ENCODE measurements at places on chromosomes 16 and 17.

GRCh38 chr17:57867126-57867525, 17.3 kb upstream of the MRPS23 start:
- no peak for DNase-seq

DNA sequence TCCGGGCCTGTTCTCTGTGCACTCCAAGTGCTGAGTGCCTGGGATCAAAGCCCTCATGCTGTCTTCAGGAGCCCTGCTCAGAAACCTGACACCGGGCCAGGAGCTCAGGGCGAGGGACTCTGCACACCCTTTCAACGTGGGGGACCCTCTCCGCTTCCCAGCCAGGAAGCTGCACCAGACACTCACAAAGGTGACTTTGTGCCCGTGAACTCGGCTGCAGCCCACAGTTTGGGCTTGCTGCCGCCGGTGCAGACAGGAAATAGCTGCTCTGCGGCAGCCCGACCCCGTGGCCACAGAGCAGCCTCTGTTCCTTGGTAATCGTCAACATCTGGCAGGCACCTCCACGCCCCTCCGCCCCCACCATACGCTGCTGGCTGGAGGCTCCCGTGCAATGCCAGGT, 93.4 kb upstream of the METRNL start:
- DNase-seq, result peak; percentile 41

- peak; percentile 65 for DNase-seq
These were observed at the start of gene MAF for GRCh38 chr16:79600638-79601091. TSS of gene MAF (minus strand) at chr16:79600737. CDS start at chr16:79599902, 835 bp downstream.

DNA sequence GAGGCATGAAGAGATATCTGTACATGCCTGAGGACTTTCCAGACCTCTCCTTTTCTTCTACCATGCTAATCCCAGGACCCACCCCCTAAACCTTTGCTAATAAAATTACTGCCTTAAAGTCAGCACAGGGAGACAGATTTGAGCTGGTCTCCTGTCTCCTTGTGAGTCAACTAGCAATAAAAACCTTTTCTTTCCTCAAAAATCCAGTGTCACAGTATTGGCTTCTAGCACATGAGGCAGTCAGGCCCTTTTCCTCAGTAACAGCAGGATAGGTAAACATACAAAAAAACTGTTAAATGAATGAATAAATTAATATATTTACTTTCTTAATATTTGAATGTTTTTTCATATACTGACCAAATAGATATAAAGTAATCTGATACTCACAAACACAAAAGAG, 41.3 kb downstream of the ABCA10 start:
- no peak for DNase-seq

DNA sequence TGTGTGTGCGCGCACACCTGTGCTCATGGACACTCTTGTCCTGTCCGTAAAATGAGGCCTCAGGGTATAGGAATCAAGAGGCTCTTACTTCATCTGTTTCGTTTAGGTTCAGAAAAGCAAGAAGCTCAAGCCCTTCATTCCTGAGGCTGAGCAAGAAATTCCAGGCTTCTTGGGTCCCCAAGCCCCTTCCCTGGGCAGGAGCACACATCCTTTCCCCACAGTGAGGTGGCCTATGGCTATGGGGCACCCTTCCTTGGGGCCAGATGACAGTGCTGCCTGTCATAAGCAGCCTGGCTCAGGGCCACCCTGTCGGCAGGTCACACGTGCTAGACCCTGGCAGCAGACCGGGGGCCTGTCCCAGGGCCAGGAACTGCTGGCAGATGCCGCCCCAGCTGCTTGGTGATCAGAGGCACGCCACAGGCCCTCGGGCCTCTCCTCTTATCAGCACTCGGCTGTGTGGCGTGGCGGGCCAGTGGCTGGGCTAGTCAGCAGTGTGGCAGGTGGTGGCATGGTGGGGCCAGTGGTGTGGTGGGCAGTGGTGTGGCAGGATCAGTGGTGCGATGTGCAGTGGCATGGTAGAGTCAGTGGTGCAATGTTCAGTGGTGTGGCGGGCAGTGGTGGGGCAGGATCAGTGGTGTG, 50.2 kb downstream of the NKD1 start:
- DNase-seq, result no peak

- peak; percentile 45 for DNase-seq
These were observed 33.9 kb downstream of the BAHCC1 start for GRCh38 chr17:81428948-81429774.

DNA sequence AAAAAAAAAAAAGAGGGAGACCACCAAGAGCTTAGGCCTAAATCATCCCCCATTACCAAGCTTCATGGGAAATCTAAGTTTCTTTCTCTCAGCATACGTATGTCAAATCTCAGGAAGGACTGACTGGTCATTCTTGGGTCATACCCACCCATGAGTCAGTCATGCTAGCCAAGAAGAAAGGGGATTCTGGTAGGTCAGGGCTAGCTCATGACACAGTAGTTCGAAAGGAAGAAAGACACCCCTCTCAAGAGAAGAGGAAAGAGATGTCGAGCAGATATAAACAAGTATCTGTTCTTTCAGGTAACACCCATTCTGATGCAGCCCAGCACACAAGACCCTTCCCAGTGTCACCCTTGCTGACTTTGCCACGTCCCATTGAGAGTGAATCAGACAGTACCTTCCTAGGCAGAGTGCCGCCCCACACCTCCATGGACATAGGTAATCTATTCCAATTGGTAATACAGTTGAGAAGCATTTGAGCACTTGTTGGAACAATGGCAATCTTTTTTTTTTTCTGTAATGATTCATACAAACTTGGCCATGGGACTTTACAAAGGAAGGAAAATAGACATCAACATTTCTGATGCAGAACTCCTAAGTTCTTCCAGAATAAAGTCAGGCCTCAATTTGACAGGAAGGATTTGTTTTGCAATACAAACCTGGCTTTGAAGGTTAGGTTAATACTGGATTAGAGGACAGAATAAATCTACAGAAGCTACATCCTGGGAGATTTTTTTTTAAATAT, 38.2 kb downstream of the COPRS start:
- no peak for DNase-seq

DNA sequence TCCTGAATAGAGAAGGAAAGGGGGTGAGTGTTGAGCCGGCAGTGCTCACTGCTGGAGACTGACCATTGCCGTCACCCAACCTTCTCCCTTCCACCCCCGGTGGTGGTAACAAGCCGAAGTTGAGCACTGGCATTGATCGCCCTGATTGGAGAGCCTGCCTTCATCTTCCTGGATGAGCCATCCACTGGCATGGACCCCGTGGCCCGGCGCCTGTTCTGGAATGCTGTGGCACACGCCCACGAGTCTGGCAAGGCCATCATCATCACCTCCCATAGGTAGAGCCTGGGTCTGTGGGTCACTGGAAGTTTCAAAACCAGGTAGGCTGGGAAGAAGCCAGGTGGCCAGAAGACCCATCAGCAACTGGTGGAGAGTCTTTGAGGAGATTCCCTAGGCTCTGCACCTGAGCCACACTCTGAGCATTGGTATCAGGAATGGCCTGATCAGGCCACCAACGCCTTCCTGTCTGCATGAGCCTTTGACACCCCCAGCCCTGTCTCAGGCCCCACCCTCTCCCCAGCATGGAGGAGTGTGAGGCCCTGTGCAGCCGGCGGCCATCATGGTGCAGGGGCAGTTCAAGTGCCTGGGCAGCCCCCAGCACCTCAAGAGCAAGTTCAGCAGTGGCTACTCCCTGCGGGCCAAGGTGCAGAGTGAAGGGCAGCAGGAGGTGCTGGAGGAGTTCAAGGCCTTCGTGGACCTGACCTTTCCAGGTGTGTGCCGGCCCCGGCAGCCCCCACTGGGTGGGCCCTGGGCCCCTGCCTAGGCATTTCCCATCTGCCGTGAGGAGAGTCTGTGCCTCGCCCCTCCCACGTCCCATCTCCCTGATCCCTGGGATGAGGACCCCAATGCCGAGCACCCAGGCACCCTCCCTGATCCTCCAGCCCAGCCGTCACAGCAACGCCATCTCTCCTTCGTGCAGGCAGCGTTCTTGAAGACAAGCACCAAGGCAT, 4.9 kb upstream of the CCNF start:
- no peak for DNase-seq

DNA sequence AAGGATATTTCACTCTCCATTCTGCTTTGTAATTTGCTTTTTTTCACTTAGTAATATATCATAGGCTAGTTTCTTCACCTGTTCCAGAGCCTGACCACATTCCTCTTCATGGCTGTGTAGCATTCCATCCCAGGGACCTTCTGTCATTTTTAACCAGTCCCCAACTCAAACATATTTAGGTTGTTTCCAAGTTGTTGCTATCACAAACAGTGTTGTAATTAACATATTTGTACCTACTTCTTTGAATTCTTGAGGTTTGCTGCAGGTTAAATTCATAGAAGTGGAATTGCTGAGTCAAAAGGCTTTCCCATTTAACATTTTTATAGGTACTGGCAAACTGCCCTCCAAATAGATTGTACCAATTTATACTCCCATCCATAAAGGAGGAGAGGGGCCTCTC, 65.1 kb upstream of the MED9 start:
- no peak for DNase-seq

- no peak for DNase-seq
These were observed 5.9 kb downstream of the STRADA start for GRCh38 chr17:63735691-63736090.

DNA sequence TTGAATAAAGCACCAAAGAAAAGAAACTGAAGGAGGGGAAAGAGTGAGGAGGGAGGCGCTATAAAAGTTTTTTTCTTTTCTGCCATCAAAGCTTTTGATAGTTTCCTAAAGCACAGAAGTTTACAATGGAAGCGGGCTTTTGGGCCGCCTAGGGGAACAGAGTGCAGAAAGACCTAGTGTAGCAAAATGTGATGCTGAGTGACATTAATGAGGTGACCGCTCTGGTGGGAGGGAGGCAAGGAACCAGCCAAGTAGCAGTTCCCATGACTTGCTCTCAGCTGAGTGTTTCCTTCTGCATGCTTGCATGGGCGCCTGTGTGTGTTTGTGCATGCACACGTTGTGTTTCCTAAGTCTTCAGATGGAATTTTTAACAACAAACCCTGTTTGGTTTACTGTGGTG, 15.5 kb downstream of the MSI2 start:
- DNase-seq, result no peak

DNA sequence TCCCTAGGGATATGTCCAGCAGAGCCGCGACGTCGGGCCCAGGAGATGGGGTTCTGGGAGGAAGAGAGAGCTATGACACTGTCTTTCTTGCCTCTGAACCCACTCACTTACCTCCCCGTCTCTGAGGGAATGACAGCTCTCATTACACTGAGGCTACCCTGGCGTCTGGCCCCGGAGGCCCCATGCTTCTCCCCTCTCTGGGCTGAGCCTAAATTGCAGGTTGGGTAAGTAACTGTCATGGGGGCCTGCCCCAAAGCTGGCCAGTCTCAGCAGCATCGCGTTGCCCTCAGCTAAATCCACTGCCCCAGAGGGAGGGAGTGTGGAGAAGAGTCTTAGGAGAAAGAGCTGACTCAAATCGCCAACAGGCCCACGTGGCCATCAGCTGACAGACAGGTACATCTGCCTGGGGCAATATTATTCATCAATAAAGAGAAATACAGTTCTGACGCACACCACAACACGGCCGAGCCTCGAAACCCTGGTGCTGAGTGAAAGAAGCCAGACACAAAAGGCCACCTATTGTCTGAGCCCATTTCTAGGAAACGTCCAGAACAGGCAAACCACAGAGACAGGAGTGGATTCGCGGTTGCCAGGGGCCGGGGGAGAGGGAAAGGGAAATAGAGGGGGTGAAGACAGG, 156.4 kb downstream of the C16orf95 start:
- no peak for DNase-seq

DNA sequence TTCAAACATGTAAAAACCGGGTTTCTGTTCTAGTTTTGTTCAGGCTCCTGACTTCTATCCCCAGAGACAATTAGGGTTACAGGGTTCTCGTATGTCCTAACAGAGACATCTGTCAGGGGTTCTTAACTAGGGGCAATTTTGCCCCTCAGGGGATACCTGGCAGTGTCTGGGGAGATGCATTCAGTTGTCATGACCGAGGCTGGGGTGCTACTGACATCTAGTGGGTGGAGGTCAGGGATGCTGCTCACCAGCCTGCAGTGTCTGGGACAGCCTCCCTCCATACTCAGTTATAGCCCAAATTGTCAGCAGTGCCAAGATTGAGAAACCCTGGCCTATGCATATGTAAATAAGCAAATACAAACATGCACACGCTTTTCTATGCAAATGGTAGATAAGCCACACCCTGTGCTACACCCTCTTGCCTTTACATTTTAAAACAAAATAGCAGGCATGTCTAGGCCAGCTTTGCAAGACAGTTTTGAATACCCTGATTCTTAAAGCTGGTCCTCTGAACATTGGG, 37.4 kb downstream of the CLEC16A start:
- no peak for DNase-seq

- no peak for DNase-seq
These were observed 14.8 kb upstream of the LIMD2 start for GRCh38 chr17:63714550-63715277.

- peak; percentile 72 for DNase-seq
These were observed 51.3 kb upstream of the MRPS23 start for GRCh38 chr17:57900991-57901743.

DNA sequence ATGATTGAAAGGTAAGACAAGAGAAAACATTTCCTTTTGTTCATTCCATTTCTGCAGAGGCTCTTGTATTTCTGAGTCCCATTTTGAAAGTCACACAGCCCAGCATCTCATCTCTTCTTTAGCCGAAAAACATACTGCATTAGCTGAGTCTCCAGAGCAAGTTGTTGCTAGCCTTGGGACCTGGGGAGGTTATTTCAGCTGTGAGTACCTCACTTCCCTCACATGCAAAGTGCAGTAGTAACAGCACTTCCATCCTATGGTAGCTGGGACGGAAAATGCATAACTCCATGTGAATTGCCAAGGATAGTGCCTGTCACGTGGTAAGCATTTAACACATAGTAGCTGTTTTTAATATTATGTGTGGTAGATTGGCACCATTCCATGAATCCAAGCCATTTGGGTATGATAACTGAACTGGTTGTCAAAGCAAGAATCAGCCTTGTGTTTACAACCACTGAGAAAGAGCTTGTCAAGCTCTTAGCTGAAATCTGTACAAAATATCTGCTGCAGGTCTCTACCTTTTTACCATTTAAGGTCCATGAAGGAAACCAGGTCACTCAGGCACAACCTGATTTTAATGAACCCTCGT, 345.7 kb downstream of the CDH13 start:
- DNase-seq, result no peak

- no peak for DNase-seq
These were observed 112.5 kb upstream of the KCNJ16 start for GRCh38 chr17:69962436-69962995.

GRCh38 chr17:47999582-47999981, 28.7 kb downstream of the CDK5RAP3 start:
- no peak for DNase-seq

DNA sequence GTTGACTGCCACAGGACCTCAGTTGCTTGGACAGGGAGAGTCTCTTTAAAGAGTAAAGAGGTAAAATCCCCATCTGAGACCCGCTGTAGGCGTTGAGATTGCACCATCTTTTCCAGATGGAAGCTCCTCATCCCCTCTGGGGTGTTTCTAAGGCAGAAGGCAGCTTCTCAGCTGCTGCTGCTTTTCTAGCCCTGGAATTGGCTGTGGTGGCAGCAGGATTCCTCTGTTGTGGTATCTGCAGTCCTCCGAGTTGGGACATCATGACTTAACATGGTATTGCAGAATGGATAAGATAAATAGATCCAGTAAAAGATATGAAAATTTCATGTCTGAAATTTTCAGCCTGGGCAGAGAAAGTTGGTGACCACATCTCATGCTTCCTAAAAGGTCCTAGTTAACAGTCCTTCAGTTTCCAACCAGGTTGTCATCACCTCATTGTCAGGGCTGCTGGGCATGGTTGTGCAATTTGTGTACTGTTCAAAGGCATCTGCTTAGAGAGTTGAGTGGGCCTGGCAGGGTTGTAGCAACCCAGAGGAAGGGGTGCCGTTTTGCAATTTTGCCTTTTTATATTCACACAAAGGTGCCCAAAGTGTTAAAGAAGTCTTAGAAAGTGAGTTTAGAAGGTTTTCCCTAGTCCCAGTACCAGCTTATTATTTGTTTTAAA, 150.4 kb downstream of the SPECC1 start:
- no peak for DNase-seq

GRCh38 chr16:3123986-3124886, 10.6 kb upstream of the ZNF213 start:
- peak; percentile 94 for DNase-seq

Measured in DMS79 (cell line).